CD4-positive, alpha-beta T cell treated with Interleukin-17A for 4 hours (primary cell): ENCODE measurements at places on chromosomes 13 and 19.

GRCh38 chr13:51534041-51534817, 50.0 kb upstream of the WDFY2 start:
- DNase-seq: peak; percentile 53

DNA sequence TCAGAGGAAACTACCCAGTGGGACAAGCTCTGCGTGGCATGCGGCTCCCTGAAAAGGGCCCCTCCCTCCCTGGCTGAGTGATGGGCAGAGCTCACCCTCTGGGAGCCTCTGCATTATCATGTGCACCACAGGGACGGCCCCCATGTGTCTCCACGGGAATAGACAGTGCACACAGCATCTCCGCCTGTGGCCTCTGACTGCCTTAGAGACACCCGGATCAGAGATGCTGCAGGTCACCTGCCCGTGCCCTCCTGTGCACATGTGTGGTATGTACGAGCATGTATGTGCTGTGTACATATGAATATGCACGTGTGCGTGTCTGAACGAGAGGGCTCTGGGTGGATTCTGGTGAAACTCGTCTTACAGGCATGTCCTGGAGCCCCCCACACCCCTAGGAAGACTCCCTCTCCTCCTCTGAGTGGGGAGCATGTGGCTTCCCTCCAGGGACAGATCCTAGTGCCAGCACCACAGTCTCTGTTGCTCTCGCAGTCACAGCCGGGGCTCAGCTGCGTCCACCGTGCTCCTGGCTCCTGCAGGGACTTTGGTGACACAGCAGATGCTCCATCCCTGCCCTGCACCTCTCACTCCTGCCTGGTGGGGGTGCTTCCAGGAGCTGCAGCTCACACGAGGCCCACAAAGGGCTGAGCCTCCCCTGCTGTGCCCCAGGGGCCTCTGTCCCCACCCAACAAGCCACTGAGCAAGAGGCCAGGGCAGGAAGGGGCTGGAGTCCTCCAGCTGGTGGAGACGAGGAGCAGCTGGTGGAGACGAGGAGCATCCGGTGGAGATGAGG, 19.6 kb downstream of the C13orf46 start:
- no peak for DNase-seq

- DNase-seq: no peak
These were observed 850.9 kb upstream of the PCDH9 start for GRCh38 chr13:68081061-68081460.

- no peak for DNase-seq
These were observed 418.2 kb downstream of the KLF12 start for GRCh38 chr13:73715911-73716510.
